Right renal cortex interstitium (tissue), 3 donors: ENCODE measurements at places on chromosomes 12 and 14.

GRCh38 chr12:50242751-50243191, 40.5 kb downstream of the LIMA1 start:
- no peak for DNase-seq

GRCh38 chr14:99057576-99058083, 214.4 kb downstream of the BCL11B start:
- DNase-seq: no peak

- DNase-seq: no peak
These were observed 717.7 kb upstream of the USP15 start for GRCh38 chr12:61542551-61542950.

DNA sequence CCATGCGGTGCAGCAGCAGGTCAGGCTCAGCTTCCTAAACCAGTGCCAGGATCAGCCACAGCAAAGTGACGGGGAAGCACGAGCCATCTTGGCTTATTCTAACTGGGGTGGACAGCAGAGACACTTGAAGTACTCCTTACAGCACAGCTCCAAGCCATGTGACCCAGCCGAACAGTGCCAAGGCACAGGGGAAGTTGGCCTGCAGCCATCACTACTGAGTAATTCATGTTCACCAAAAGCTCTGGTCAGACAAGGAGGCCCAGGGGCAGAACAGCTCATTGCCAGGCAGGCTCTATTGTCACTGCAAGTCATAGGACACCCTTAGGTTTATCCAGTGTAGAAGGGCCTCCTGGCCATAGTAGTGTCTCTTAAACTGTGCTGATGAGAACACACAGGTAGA, 23.4 kb upstream of the SLC35F4 start:
- no peak for DNase-seq

- DNase-seq: no peak
These were observed 41.6 kb downstream of the DAD1 start for GRCh38 chr14:22547313-22547947.

GRCh38 chr14:29301571-29301970, 535.0 kb downstream of the FOXG1 start:
- no peak for DNase-seq

DNA sequence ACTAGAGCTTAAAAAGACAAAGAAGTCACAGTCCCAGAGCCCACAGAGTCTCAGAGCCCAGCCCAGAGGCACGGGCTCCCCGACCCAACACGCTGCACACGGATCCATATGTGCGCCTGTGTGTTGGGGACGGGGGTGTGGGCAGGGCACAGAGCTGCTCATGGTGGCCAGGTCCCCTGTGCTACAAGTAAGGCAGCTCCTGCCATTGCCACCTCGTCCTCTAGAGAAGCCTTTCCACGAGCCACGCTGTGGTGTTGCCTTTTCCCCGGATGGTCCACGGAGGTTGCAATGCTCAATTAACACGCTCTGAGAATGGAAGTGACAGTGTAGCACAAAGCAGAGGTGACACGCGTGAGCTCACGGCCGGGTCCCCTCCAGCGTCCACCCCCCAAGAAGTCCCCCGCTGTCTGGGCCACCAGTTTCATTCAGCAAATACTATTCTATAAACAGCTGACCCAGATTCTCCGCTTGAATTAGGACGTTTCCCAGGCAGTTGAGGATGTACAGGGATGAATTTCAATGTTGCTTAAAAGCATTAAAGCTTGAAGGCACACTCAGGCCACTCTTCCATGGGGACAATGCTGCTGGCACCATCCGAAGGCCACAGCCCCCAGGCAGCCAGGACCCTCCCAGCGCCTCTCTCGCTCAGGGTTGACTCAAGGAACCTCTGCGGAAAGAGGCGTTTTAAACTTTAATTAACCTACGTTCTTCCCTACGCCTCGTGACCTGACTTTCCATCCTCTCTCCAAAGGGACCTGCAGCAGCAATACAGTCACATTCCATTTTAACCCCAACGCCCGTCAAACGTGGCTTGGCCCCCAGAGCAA, 22.7 kb upstream of the EIF5 start:
- no peak for DNase-seq
